ENCODE measurements at places on chromosomes 13 and 19. TPM values are rescaled to one million over a fixed set of nuclear protein-coding genes. Genes with fewer than 3 reads are reported as not detected.

Gene FXYD7
- total RNA-seq: not detected

Gene PALM3
- not detected for total RNA-seq

Gene KIR2DL4
- not detected for total RNA-seq

Gene LRRC4B
- total RNA-seq: not detected

Gene HNRNPA1L2
- total RNA-seq: 2.9 TPM

Gene PSG2
- total RNA-seq: not detected

Gene FGF9
- under 0.01 TPM for total RNA-seq

Gene SPHK2
- 8.7 TPM for total RNA-seq

Gene KLK1
- not detected for total RNA-seq

Gene ZNF808
- 5.8 TPM for total RNA-seq

Gene KLK2
- total RNA-seq: not detected

Gene ADPRHL1
- 0.70 TPM for total RNA-seq

Gene CYP4F2
- total RNA-seq: 0.04 TPM

Gene ZNF302
- total RNA-seq: 4.4 TPM

Gene NALCN
- not detected for total RNA-seq

Gene KLC3
- total RNA-seq: 49.6 TPM

Gene MUC16
- total RNA-seq: not detected

Gene TMEM59L
- total RNA-seq: not detected

Gene IL11
- total RNA-seq: 7.0 TPM

Gene UHRF1
- total RNA-seq: 49.4 TPM

Gene GSX1
- total RNA-seq: not detected

Gene CEACAM21
- total RNA-seq: not detected

Gene DNAJC3
- 49.4 TPM for total RNA-seq

Gene CEBPG
- 34.1 TPM for total RNA-seq

Gene BRCA2
- total RNA-seq: 7.2 TPM

Gene SIGLECL1
- not detected for total RNA-seq

Gene CD22
- total RNA-seq: not detected

Gene ZNF606
- total RNA-seq: 7.0 TPM

Gene INSL3
- not detected for total RNA-seq

Gene CYP4F11
- 1.7 TPM for total RNA-seq

Gene FBXO27
- total RNA-seq: 11.3 TPM

Gene HIPK4
- total RNA-seq: not detected

Gene ANKRD27
- 25.8 TPM for total RNA-seq

Gene ZSCAN22
- 2.0 TPM for total RNA-seq

Gene CLEC17A
- not detected for total RNA-seq

Gene TTC9B
- not detected for total RNA-seq

Gene ZNF540
- 0.08 TPM for total RNA-seq

Gene SERTAD1
- total RNA-seq: 27.1 TPM

Measured in hair follicular keratinocyte (primary cell).